Mesenchymal stem cell (in vitro differentiated cells and primary cell): ENCODE measurements at places on chromosomes 11 and 22.
A peak's percentile ranks its signal among the peaks of the same experiment; 100 is the strongest.

DNA sequence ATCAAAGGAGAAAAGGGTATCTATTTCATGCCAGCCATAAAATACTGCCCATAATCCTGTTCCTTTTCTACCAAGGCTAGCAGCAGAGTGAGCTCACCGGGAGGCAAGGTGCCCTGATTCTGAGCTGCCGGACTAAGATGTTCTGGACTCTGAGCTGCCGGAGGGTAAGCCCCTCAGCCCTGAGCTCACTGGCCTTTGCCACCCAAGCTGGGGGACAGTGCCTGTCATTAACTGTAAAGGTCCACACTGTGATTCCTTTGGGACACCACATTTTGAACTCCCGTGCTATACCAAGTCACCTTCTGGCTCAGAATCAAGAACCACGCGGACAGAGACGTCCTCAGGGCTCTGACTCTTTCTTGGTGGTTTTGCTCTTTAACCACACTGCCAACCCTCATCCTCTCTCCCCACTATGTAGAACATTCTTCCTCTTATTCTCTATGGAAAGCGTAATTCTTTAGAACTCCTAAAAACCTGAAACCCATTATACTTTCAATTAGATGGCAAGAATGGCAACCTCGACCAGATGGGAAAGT is 88.4 kb upstream of the BID start:
- no peak for DNase-seq

- DNase-seq = peak; percentile 17
These were observed 82.7 kb downstream of the RASSF10 start for GRCh38 chr11:13091804-13092203.

DNA sequence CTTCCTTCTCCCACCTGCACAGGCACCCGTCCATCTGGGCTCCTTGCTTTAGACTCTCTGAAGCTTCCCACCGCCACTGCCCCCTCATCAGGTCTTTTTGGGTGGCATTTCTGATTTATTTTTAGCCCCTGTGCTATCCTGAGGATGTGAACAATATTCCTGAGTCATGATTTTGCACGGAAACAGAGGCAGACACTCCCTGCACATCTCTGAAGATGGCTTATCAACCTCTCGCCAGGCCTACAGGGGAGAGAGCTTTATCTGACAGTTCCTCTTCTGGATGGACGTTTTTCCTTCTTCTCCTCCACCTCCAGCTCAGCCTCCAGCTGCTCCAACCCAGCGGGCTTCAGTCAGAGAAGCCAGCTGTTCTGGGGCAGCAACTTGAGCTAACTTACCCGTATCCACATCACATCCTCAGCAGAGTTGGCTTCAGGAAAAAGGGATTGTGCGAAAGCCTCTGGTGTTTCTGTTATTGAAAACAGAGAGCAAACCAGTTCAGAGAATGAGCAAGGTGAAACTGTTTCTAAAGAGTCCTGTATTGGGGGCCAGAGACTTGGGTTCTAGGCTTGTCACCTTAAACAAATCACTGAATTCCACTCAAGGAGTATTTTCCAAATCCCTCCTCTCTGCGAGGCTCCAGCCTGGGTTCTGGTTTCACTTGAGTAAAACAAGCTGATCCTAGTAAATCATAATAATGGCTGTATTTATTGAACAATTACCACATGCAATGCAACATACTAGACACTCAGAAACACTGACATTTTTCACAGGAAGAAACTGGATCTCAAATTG is 33.1 kb upstream of the ETS1 start:
- no peak for DNase-seq

DNA sequence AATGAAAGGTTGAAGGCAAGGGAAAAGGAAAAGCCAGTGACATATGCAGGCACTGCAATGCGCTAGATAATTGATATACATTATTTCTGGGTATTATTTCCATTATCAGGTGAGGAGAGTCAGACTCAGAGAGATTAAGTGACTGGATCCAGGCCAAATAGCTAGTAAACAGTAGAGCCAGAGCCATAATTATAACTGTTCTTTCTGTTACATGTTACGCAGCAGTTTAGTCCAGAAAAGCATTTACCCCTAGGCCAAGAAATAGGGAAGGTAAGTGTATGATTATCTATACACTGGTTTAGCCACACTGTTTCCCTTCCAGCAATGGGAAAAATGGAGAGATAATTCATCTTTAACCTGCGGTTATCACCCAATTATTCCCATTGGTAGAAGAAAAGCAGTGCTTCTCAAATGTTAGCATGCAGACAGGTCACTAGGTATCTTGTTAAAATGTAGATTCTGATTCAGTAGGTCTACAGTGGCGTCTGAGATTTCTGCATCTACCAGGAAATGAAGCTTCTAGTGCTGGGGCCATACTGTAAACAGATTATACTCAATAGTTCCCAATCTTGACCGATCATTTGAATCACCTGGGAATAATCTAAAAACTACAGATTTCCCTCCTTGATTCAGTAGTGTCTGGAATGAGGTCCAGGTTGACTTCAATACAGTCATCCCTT is 69.4 kb downstream of the RBFOX2 start:
- no peak for DNase-seq

- peak; percentile 38 for DNase-seq
These were observed 23.5 kb downstream of the RAB38 start for GRCh38 chr11:88151709-88152265.

DNA sequence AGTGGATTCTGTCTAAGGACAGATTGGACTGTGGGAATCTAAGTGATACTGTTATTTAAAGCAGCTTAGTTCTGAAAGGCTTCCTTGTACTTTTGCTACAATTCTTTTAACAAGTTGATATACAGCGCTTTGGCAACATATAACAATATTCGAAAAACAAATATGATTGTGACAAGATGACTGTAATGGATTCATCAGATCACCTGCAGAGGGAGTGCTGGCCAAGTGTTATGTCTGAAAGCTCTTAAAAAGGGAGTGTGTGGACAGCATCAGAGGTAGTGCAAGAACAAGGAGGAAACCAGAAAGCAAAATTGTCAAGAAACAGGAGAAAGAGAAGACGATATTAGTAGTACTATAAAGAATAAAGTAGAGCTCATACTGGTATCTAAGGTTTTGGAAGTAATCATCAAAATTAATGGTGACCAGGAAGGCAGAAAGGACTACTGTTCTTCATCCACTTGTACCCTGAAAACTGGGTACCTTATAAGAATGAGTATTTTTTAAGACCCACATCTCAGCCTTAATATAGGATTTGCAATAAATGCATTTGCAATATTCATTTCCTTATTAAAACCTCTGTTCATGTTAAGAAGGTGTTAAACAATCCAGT is 1112.0 kb upstream of the CCDC90B start:
- peak; percentile 24 for DNase-seq

GRCh38 chr11:117390743-117391142 is 63.1 kb downstream of the CEP164 start:
- no peak for DNase-seq
